ENCODE measurements at places on chromosomes 16 and 17.

DNA sequence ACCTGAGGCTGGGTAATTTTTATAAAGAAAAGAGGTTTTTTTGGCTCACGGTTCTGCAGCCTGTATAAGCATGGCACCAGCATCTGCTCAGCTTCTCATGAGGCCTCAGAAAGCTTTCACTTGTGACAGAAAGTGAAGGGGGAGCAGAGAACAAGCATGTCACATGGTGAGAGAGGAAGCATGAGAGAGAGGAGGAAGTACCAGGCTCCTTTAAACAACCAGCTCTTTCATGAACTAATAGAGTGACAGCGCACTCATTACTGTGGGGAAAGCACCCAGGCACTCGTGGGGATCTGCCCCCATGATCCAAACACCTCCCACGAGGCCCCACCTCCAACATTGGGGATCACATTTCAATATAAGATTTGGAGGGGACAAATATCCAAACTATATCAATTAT lies 86.8 kb downstream of the USP32 start:
- DNase-seq = peak; percentile 17

DNA sequence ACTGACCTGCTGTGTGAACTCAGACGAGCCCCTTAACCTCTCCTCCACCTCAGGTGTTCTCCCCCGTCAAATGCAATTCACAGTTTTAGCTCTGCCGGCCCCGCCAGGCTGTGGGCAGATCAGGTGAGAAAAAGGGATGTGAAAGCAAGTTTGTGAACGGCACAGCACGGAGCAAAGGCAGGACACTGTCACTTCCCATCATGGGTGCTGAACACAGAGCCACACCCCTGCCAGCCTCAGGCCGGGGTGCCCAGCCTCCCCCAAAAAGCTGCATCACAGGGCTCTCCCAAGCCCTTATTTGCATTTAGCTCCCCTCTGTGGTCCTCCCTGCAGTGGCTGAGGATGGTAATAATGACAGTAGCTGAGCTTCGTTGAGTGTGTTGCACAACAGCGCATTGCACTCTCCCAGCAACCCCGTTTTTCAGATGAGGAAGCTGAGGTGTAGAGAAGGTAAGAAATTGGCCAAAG lies 88.8 kb upstream of the TNRC6C start:
- DNase-seq = no peak

DNA sequence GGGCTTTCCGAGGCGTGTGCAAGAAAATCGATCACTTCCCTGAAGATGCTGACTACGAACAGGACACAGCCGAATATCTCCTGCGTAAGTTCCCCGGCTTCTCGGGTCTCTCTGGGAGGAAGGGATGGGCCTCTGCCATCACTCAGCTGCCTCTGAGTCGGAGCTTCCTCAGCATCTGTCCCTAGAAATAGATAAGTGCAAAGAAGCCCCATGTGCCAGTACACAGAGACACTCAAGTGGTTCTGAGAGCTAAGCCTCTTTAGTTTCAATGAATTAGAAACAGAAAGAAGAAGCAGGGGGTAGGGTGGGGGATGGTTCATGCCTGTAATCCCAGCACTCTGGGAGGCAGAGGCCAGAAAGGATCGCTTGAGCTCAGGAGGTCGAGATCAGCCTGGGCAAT lies 90.6 kb downstream of the CACNG3 start:
- DNase-seq = no peak

DNA sequence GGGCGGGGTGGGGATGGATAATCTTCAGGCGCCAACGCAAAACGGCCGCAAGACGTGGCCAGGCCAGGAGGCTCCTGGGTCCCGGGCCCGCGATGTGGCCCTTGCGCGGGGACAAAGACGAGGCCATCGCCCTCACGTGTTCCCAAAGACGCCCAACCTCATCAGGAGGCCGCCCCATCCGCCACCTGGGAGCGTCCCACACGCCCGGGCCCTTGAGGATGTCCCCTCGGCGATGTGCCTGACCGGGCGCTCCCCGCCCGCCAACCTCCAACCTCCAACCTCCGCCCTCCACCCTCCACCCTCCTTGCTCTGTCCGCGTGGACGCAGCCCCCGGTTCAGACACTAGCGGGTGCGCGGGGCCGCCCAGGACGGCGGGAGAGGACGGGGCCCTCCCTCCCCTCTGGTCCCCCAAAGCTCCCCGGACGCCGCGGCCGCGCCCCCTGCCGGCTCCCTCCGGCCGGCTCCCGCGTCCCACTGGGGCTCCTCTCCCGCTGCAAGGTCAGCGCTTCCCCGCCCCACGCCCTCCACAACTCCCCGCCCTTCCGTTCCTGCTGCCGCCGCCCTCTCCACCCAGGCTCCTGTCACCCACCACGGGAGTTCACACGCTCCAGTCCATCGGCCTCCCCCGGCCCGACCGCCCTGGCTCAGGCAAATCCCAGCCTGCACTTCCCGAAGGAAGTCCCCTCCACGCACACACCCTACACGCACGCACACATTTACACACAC lies 250.8 kb upstream of the RPL38 start:
- peak; percentile 46 for DNase-seq

GRCh38 chr16:6146874-6147425 lies 1049.4 kb upstream of the EEF2KMT start:
- DNase-seq = no peak

DNA sequence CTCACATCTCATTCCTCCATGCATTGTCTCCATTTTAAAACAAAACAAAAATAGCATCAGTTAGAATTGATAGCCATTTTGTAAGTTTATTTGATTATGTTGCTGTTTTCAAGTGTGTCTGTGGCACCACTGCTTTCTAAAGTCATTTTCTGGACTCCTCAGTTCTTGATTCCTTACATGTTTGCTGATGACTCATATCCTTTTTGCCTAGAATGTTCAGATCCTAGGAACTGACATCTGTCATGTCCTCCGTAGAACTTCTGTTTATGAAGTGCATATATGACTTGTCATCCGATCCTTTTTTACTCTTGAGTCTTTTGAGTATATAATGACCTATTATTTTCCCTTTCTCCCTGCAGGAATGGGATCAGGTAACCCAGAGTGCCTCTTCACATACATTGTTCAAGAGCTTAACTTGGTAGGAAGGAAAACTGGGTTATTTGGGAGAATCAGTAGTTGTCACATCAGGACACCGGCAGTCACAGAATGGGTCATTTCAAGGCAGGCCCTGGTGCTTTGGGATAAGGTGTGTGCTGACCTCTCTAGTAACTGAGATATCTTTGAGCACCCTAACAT lies 69.2 kb downstream of the MAP2K4 start:
- DNase-seq = peak; percentile 20

GRCh38 chr16:69848637-69849545 lies 86.8 kb downstream of the WWP2 start:
- no peak for DNase-seq

DNA sequence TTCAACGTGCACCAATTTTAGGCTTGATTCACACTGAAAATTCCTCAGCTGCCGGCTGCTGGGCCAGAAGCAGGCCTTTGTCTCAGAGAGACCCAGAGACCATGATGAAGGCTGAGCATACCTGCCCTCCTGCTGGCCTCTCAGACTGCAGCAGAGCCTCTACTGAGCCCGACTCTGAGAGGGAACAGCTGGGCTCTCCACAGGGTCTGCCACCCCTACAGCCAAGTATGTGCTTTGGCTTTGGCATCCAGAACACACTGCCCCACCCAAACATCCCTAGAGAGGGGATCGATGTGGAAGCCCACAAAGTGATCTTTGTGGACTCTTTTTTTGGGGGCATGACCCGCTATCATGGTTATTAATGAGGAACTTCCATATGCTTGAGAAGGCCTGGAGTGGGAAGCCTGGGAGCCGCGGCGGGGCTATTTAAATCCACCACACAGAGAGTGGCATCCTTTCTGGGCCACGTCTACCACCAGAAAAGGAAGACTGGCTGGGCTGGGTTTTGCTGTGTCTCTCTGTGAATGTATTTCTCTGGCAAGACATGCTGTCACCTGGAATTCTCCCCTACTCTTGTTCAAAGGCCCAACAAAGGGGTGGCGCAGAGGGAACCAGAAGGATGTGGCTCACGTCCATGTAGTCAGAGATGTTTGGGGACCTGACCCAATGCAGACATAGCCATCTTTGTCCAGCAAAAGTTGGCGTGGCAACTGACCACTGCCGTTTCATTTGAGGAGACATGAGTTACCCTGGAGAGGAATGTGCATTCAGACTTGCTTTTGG lies 69.3 kb downstream of the GNAO1 start:
- no peak for DNase-seq

DNA sequence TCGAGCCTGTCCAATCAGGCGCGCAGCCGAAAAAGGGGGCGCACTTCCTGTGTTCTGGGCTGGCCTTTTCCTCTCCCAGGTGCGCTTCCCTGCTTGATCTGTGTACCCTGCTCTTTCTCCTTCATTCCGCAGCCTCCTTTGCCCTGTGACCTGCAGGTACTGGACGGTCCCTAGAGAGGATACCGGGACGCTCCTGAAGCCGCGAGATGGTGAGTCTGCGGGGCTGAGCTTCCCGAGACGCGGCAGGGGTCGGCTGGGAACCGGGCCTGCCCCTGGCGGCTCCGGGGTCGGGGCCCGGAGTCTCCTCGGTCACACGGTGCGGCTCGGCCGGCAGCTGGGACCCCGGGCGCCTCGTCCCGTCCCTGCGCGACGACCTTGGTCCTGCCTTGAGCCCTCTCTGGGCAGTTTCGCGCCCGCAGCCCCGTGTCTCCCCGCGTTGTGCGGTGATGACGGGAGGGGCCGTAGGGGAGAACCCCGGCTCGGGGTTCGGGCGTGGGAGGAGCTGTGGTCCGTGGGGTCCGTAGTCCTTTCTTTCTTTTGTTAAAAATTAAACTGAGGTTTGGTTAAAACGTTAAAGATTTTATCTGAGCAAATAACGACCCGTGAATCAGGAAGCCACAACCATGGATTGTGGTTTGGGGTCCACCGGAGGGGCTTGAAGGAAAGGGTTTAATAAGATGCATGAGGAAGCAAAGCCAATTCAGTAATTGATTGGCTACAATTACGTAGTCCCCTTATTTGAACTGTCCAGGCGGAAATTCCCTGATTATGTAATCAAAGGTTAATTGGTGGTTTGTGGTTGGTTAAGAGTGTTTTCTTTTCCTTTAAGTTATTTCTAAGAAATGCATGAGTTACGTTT lies 172.8 kb upstream of the ZNF267 start:
- no peak for DNase-seq

DNA sequence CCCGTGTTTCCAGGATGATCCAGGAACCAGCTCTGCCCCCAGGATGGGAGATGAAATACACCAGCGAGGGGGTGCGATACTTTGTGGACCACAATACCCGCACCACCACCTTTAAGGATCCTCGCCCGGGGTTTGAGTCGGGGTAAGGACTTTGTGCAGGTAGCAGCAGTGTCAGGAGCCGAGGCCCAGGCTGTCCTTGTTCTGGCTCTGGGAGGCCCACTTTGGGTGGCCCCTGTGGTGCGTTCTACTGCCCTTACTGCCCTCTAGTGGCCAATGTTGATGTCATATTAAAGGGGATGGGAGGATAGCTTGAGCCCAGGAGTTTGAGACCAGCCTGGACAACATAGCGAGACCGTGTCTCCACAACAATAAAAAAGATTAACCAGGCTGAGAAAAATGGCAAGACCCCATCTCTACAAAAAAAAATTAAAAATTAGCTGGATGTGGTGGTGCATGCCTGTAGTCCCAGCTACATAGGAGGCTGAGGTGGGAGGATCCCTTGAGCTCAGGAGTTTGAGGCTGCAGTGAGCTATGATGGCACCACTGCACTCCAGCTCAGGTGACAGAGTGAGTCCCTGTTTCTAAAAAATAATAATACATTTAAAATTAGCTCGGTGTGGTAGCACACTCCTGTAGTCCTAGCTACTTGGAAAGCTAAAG lies 20.9 kb upstream of the CLEC18A start:
- DNase-seq = peak; percentile 82

GRCh38 chr16:77331802-77332586 lies 102.8 kb downstream of the ADAMTS18 start:
- DNase-seq = no peak

- no peak for DNase-seq
Measured at GRCh38 chr16:54505549-54506213, 219.1 kb upstream of the IRX3 start.

GRCh38 chr17:57284583-57284982 lies 28.3 kb downstream of the MSI2 start:
- DNase-seq = no peak

- DNase-seq = no peak
Measured at GRCh38 chr16:598823-599739, 9.2 kb downstream of the RAB40C start.

GRCh38 chr17:39916918-39917317 lies 1.5 kb downstream of the GSDMB start:
- DNase-seq = peak; percentile 42

GRCh38 chr17:76091526-76092286 lies 11.9 kb downstream of the EXOC7 start:
- no peak for DNase-seq

- no peak for DNase-seq
Measured at GRCh38 chr16:89584768-89585549, 9.4 kb downstream of the CPNE7 start.

DNA sequence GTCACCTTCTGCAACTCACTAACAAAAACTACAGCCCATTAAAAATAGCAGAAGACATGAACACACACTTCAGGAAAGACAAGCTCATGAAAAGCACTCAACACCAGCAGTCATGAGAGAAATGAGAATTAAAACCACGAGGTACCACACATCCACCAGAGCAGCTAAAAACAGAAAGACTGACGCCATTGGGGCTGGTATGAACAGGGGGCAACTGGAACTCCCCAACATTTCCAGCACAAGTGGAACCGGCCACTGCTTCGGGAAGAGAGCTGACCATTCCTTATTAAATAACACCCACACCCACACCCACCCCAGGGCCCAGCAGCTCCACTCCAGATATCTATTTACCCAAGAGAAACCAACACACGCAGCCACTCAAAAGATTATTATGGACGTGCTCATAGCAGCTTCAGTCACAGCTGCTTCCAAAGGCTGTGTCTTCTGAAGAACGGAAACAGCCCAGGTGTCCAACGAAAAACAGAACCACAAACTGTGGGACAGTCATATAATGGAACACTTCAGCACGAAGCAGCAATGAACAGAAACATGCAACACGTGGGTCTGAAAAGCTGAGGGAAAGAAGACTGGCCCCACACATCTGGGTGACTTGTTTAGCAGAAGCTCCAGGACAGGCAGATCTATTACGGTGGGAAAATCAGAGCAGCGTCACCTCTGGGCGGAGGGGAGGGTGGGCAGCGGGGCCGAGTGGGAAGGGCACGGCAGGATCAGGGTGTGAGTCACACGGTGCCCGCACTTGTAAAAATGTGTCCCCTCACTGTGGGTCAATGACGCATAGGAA lies 41.1 kb downstream of the KLHDC4 start:
- DNase-seq = no peak

GRCh38 chr16:50301626-50302471 lies 35.5 kb downstream of the ADCY7 start:
- peak; percentile 47 for DNase-seq

Data from A549 (cell line).